MM.1S (cell line): ENCODE measurements at places on chromosomes 7 and 10.

DNA sequence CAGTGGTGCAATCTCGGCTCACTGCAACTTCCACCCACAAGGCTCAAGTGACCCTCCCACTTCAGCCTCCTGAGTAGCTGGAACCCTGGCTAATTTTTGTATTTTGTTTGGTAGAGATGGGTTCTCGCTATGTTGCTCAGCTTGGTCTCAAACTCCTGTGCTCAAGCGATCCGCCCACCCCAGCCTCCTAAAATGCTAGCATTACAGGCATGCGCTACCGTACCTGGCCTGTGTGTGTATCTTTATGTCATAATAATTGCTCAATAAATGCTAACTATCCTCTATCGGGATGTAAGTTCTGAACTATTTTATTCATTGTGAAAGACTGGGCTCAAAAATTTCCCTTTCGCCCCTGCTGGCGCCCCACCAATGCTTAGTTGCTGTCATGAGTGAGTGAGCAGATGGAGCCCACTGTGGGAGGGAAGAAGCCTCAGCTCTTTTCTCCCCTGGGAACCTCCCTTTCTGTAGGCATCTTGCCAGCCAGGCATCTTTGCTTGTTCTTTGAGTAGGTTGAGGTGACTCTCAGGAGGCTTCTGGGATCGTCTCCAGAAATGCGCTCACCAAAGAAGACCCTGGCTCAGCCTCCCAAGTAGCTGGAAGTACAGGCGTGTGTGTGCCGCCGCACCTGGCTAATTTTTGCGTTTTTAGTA lies 38.3 kb downstream of the CAMK1D start:
- no peak for DNase-seq

DNA sequence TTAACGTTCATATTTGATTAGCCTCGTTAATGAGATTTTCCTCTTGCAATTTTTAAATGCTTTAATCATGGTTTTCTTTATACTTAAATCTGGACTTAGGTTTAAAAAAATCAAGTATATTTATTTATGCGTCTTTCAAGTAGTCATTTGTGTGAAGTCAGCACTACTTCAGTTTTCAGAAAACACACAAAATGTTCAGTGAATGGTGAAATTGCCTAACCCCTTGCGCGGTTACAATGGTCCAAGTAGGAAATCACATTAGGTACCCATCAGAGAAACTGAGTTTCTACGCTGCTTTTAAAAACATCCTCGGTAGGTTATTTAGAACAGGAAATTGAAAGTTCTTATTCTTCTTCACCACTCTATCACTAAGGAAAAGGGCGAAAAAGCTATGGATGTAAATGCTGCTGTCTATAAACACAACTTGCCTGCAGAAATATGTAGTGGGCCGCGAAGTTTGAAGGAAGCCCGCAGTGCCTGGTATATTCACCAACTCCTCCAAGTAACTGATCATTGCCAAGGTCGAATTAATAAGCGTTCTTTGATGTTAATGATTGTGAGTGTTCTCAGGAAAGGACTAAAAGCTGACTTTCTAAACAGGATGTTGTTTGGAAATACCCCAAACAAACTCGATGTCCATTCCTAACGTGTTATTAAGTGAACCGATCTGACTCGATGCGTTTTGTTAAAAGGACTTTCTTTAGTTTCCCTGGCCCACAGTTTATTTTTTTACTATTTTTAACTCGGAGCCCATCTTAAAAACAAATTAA lies 1.0 kb downstream of the SYPL1 start:
- peak; percentile 47 for DNase-seq

DNA sequence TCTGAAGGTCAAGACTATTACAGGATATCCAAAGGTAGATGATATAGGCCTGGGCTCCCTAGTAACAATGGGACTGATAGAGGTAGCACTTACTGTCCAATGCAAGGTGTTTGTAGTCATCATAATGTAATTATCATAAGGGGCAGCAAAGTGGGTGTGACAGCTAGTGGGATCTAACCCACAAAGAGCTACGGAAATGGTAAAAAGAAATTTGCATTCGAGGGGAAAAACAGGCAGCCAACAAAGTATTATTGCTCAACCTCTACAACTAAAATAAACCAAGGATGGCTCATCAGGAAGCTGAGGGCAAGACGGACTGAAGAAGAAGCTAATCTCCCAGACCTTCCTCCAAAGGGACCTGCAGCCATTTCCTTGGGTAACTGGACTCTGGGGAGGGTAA lies 211.0 kb downstream of the WDR11 start:
- DNase-seq = no peak

- peak; percentile 73 for DNase-seq
Measured at GRCh38 chr7:150986099-150986512, 4.7 kb upstream of the NOS3 start.

DNA sequence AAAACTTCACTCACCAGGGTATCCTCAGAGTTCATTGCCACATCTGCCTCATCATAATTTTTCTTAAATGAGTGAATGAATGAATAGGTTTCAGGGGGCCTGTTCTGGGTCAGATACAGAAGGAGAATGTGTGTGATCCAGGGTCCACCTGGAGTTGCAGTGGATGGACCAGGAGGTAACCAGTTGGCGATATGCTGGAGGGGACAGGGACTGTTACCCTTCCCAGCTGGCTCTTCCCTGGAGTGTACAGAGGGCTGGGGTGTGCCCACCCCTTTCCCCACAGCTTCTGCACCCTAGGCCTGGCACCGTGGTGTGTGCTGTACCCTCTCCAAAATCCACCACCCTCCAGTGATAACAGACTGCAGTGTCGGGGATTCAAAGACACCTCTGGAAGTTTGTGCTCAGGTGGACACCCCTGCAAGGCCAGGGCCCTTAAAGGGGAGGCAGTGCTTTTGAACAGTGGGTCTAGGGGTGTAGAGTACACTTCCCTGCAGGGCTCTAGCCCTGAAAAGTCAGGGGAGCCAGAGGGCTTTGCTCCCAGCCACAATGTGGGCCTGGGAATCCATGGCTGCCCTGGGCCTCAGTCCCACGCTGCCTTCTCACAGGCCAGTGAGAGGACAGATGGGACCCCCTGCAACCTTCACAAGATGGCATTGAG lies 134.4 kb upstream of the UNC5B start:
- no peak for DNase-seq

GRCh38 chr10:96338279-96338925 lies 20.4 kb downstream of the OPALIN start:
- DNase-seq = no peak

DNA sequence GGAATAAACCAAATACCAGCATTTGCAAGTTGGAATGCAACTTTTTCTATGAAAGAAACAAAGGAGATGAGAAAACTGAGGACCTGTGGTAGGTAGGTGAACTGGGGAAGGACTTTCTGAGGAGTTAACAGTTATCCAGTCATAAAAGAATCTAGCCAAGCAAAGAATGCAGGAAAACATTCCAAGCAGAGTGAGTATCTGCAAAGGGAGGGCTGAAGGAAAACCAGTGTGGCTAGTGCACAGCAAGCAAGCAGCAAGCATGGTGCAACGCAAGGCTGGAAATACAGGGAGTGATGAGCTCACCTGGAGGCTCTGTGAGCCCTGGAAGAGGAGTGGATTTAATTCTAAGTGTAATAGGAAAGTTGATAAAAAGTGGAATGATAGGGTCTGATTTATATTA lies 44.0 kb downstream of the RTKN2 start:
- no peak for DNase-seq

DNA sequence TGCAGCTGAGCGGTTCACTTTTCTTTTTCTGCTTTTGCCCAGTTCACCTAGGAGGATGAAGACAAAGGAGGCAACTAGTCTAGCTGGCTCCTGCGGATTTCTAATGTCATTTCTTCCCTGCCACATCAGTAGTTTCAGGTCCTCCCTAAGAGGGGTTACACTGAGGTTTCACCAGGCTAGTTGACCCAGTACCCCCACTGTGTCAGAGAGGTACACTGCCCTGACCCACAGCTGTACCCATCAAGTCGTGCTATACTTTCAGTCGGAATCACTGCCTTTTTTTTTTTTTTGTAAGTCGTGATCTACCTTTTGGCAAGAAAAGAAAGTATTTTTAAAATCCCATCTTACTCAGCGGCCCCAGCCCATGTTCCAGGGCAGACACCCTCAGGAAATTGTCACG lies 243.5 kb downstream of the CELF2 start:
- peak; percentile 61 for DNase-seq

DNA sequence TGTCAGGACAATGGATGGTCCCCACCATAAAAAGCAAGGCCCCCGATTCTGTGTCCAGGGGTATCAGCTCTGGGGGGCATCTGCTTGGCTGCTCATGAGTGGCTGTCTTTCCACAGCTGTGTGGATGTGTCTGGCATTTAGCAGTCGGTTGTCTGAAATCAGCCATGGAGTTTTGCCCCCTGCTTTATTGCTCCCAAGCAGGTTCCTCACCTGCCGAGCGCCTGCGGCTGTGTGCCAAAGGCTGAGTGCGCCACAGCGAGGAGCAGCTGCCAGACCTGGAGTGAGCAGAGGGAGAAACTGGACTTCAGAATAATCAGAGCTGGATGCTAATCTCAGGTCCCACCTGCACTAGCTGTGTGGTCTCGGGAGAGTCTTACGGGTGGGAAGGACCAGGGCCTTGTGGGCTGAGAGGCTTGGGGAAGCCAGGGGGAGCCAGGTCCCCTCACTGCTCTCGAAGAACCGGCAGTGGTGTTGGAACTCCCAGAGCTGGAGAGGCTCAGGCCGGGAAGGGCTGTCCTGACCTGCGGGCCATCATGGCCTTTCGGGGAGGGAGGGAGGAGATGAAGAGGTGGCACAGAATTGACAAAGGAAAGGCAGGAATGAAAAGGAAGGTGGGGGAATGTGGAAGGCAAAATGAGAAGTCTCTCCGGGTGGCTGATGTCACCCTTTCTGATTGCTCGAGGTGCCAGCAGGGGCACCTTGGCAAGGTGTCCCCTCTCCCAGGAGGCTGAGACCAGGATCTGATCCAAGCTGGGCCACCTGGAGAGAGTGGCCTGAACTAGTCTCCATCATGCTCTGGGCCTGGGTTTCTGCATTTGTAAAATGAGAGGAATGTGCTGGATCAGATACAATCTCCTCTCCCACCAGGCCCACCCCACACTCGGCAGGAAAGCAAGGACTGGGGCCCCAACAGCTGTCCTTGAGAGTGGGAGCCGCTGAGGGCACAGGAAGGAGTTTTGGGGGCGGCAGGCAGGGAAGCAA lies 30.2 kb upstream of the LEP start:
- no peak for DNase-seq

DNA sequence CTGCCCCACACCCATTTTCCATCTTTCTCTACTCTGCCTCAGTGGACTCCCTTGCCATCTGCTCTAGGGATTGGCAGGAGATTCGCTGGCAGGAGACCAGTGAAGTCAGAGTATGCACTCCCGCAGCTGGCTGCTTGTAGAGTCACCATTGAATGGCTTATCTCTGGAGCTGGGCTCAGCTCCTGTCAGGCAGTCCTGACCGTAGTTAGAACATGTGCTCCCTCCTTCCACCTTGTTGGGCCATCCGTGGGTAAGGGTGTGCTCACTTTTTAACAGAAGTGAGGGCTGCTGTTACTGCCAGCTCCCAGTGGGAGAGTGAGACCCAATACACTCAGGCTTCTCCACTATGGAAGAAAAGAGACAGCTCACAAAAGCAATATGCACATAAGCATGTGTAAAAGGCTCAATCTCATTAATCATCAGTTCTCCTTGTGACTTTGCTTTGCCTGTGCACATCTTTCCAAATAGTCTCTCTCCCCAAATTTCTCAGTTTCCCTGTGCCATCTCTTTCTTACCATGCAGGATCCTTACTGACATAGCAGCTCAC lies 773.3 kb downstream of the GRID1 start:
- DNase-seq = no peak

DNA sequence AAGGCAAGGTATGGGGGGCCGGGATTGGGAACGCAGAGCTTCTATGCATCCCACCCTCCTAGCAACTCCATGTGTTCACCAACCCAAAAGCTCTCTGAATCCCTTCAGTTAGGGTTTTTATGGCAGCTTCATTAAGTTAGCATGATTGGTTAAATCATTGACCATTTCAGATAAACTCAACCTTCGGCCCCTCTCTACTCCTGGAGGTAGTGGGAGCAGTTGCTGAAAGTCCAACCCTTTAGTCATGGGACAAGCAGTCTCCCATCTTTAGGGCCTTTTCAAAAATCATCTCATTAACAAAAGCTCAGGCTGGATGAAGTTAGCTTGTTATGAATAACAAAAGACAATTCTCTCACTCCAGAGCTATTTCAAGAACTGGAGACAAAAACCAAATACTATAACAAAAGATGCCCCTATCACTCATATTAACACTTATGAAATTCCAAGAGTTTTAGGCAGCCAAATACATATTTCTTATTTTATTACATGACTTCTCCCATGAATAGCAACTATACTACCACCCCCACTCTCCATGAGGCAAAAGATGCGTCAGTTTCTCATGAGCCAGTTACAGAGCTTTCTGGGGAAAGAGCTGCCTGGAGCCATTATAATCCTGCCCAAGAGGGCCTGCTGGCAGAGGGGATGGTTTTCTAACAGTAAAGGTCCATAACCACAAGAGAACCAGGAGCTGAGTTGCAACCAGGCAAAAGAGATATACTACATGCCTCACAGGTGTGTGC lies 44.6 kb downstream of the SLC16A12 start:
- no peak for DNase-seq

- peak; percentile 34 for DNase-seq
Measured at GRCh38 chr10:116385994-116386809, 41.4 kb upstream of the PNLIPRP3 start.

GRCh38 chr10:92972066-92972870 lies 88.3 kb upstream of the CYP26C1 start:
- DNase-seq = no peak

DNA sequence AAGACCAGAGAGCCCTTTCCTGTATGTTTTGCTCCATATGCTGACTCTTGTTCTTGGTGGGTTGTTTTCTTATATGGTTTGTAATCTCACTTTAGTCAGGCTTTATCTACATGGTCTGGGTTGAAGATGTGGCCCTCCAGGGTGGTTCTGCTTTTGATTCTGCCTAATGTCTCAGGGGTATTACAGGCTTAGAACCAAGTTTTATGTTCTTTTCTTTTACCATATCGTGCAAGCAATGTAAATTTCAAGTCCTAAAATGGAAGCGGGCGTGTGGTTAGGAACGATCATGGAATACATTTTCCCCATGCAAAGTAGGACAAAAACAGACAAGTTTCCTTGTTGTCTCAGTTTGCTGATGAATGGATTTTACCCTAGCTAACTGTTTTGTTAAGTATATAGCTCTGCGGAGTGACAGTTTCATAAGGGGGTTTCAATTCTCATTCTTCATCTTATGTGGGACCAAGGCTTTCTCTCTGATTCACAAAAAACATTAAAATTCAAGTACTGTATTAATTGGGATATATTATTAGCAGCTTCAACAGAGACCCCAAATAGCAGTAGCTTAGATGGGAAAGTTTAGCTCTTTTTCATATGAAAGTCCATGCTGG lies 58.7 kb downstream of the MTURN start:
- no peak for DNase-seq

- no peak for DNase-seq
Measured at GRCh38 chr10:90226517-90226916, 525.1 kb downstream of the KIF20B start.

- DNase-seq = peak; percentile 36
Measured at GRCh38 chr10:103881416-103882284, 26.3 kb upstream of the SH3PXD2A start.

- DNase-seq = no peak
Measured at GRCh38 chr7:131265227-131265626, 62.4 kb upstream of the MKLN1 start.
